Neural cell (in vitro differentiated cells): ENCODE measurements at places on chromosomes 3 and 15. TPM values are rescaled to one million over a fixed set of nuclear protein-coding genes. Genes with fewer than 3 reads are reported as not detected.

The ABHD17C gene
- polyA plus RNA-seq = 18.3 and 19.1 TPM in 2 replicates

The CDHR4 gene
- not detected in 2 replicates for polyA plus RNA-seq

The TCAIM gene
- polyA plus RNA-seq = 31.2 and 38.1 TPM in 2 replicates

The SPESP1 gene
- polyA plus RNA-seq = not detected in 2 replicates

The ITIH3 gene
- polyA plus RNA-seq = not detected in 2 replicates

The IGSF10 gene
- not detected in 2 replicates for polyA plus RNA-seq

The P3H2 gene
- polyA plus RNA-seq = 0.68 and 3.8 TPM in 2 replicates
